ENCODE measurements at places on chromosomes 1 and 21.

DNA sequence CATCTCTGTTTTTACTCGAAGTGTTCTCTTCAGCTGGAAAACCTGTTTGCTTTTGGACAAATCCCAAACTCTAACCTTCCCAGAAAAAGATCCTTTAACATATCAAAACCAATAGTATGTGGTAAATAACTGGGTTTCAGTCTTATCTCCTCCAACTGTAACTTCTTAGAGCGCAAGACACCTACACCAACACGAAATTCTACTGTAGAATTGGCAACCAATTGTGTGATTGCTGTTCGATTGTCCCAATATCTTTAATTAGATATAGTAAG is 5.8 kb upstream of the MPZL1 start:
- DNase-seq = no peak

- DNase-seq = no peak
Measured at GRCh38 chr1:40059338-40059959, 18.9 kb downstream of the CAP1 start.

- DNase-seq = no peak
Measured at GRCh38 chr1:28132171-28133167, 44.0 kb downstream of the PTAFR start.

DNA sequence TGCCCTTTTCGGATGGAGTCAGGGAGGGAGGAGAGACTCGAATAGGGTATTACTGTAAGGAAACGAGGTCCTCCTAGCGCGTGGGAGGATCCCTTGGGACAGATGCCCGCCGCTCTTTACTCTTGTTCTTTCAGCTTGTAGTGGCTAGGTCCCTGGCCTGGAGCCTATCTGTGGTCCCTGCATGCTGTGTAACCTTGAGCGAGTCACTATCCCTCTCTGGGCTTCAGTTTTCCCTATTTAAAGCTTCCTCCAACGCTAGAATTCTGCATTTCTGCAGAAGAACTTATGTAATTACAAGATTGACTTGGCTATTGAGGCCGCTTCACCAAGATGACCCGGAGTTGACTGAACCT is 744 bp downstream of the MIER1 start:
- DNase-seq = no peak

- DNase-seq = no peak
Measured at GRCh38 chr21:40067751-40068150, 200.5 kb downstream of the PCP4 start.

DNA sequence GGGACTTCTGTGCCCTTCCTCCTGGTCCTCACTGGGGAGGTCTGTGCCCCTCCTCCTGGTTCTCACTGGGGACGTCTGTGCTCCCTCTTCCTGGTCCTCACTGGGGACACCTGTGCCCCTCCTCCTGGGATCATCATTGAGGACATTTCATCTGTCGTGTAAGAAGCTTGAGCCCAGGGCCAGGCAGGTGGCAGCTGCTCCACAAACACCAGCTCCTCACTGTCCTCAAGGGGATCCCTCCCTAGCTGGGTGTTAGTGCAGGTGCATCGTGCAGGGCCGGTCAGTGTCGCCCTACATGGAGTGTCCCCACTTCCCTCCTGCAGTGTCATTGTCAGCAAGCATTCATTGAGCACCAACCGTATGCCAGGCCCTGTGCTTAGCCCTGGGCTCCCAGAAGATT is 312.7 kb downstream of the PTPRU start:
- DNase-seq = no peak

DNA sequence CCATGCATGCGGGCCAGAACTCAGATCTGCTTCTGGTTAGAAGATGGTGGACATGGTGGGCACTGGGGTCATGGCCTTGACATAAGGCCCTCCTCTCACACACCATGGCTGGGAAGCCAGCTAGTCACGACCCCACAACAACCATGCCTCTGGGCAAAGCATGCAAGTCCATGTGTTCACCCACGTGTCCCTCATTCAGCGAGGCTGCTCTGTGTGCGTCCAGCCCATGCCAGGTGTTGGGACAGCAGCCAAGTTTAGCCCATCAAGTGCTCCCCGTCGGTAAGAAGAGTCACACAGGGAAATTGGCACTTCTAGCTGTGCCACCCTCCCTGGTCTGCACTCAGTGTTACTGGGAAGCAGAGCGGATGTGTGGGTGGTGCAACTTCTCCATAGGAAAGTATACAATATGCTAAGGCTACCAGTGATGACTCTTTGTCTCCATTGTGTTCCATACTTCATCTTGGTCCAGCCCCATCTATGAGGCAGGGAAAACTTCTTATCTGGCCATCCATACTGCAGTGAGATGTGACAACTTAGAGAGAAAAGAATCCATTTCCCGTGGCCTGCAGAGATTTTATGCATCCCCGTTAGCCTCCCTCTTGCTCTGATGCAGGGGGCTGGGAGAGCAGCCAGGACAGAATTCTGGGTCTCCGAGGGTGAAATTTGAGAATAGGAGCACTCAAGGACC is 198.0 kb downstream of the GRIK3 start:
- DNase-seq = no peak

GRCh38 chr1:118110580-118110979 is 74.4 kb downstream of the SPAG17 start:
- no peak for DNase-seq

DNA sequence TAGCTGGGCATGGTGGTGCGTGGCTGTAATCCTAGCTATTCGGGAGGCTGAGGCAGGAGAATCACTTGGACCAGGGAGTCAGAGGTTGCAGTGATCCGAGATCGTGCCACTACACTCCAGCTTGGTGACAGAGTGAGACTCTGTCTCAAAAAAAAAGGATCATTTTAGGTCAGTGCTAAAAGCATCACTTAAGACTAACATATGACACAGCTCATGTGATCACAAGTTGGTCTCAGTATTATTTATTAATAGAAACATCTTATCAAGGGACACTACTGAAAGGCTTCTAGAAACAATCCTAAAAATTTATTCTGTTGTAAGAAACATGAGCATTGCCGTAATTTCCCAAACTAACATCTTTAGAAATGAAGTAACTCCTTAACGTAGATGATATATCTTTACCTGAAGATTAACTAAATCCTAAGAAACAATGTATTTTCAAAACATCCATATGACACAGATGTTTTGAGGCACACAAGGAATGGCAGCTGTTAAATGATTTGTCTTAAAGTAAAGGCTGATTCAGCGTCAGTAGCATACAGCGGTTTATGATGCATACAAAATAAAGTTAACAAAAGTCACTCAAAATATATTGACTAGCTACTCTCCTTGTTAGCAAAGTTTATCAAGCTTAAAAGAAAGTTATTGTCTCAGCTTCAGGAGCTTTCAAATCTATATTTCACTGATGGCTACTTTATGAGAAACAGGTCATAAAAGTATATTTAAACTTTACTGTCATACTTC is 2.6 kb downstream of the NIBAN1 start:
- no peak for DNase-seq

DNA sequence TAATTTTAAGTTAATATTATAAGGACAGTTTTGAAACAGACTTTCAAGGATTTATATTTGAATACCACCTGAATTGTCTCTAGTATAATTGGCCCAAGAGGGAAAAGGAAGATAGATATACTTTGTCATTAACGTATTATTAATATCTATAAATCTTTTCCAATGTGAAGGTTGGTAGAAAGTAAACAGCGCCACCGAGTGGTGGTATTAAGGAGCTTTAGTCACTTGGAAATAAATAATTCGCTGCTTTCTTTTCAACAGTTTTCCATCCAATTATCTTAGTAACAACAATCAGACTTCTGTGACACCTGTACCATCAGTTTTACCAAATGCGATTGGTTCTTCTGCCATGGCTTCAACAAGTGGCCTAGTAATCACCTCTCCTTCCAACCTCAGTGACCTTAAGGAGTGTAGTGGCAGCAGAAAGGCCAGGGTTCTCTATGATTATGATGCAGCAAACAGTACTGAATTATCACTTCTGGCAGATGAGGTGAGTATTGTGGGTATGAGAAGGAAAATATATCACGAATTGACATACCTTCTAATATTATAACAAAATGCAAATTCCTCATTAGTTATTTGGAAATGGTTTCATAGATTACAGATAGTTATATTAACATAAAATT is 37.7 kb downstream of the SH3GLB1 start:
- peak; percentile 10 for DNase-seq

DNA sequence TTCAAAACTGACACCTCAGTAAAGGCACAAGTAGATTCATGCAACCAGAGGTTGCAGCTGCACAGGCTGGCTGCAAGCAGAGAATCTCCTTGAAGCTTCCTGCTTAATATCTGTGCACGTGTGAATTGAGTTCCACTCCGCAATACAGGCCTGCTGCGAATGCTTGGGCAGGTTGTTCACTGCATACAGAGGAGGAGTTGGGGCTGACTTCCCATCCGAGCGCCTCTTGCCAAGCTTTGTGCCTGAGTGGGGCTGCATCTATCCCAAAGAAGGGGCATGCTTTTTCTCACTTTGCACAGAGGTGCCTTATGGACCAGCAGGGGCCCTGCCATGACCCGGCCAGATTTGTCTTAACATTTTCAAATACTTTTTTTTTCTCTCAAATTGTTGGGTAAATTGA is 17.9 kb upstream of the PADI1 start:
- DNase-seq = no peak

- DNase-seq = no peak
Measured at GRCh38 chr1:70945251-70945650, 102.4 kb downstream of the PTGER3 start.

DNA sequence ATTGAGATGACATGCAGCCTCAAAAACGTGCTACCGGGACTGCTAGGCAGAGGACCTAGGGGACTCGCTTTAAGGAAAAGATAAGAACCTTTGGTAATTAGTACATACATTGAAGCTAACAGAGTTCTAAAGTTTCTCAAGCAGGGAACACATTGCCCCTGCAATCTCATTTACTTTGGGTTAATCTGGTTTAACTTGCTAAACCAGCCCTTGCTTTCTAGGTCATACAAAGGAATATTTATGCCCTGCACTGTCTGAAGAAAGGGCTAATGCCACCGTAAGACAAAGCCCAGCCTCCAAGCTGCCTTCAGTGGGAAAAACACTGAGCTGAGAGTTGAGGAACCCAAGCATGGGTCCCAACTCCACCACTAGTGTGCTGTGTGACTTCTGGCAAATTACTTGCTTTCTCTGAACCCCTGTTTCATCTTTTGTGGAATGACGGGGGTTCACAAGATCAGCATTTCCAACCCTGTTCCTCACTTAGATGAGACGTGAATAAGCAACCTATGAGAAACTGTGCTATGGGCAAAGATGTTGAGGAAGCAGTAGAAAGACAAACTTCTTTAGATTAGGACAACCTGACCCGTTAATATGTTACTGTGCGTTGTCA is 66.3 kb downstream of the VWA5B1 start:
- no peak for DNase-seq

- peak; percentile 61 for DNase-seq
Measured at GRCh38 chr1:155990005-155990739, 11.8 kb upstream of the ARHGEF2 start.

DNA sequence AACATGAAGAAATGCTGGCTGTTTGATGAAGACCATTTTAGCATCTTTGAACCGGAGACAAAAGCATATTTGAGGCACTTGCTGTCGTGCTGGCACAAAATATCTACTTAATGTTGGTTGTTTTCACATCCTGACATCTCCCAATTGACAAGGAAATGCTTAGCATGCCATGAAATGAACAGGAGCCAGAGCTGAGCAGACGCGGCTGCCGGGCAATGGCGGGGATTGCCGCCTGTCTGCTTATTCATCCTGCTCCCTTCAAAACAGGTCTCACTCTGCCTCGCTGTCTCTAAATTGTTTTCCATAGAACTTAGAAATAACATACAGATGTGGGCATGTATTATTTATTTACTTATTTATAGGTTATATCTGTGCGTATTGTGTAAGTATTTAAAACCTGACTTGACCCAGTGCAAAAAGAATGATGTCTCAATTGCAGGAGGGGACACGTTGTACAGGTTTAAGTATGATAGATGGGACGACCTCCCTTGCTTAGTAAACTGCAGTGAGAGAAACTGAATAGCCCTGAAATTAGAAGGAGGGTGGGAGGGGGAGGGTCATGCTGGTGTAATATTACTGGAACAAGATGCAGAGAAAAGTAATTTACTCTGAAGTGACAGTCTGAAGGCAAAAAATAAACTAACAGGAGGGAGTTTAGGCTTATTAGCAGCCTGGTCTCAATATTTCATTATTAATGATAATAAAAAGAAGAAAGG is 590.4 kb upstream of the PLXNA2 start:
- DNase-seq = no peak

All from CD4-positive, alpha-beta T cell treated with Interferon gamma for 1 hour (primary cell).